ENCODE measurements at places on chromosomes 7 and 10.

GRCh38 chr10:6669269-6669859, 89.3 kb upstream of the PRKCQ start:
- DNase-seq: peak; percentile 44

GRCh38 chr7:158694650-158695049, 10.0 kb downstream of the NCAPG2 start:
- no peak for DNase-seq

GRCh38 chr10:122073508-122073907, 84.5 kb downstream of the TACC2 start:
- DNase-seq: no peak

DNA sequence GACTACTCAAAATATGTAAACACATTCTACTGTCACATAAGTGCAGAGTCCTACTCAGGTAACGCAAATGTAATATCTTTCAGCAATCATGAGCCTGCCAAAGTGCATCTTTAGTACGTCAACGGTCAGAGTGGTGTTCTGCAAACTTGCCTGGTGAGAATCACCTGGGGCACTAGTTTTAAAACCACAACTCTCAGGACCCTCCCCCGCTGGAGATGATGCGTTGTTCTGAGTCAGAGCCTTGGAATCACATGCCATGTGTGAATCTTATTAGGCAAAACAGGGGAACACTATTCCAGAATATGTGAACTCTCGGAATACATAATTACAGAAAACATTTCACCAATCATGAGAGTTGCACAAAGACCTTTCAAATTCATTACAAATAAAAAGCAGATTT, 115.7 kb downstream of the TPK1 start:
- no peak for DNase-seq

DNA sequence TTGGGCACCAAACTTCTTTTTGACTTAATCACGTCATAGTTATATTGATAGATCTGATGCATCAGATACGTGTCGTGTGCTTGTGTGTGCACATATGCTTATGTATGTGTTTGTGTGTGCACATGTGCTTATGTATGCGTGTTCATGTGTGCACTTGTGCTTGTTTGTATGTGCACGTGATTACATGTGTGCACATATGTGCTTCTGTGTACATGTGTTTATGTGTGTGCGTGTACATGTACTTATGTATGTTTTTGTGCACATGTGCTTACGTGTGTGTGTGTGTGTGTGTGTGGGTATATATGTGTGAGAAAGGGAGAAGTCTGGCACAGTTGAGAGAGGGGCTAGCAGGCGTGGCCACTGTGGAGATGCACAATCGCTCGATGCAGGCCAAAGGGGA, 173.4 kb downstream of the WDR37 start:
- DNase-seq: no peak

- no peak for DNase-seq
These were observed 113.7 kb downstream of the PHTF2 start for GRCh38 chr7:77912293-77912692.

DNA sequence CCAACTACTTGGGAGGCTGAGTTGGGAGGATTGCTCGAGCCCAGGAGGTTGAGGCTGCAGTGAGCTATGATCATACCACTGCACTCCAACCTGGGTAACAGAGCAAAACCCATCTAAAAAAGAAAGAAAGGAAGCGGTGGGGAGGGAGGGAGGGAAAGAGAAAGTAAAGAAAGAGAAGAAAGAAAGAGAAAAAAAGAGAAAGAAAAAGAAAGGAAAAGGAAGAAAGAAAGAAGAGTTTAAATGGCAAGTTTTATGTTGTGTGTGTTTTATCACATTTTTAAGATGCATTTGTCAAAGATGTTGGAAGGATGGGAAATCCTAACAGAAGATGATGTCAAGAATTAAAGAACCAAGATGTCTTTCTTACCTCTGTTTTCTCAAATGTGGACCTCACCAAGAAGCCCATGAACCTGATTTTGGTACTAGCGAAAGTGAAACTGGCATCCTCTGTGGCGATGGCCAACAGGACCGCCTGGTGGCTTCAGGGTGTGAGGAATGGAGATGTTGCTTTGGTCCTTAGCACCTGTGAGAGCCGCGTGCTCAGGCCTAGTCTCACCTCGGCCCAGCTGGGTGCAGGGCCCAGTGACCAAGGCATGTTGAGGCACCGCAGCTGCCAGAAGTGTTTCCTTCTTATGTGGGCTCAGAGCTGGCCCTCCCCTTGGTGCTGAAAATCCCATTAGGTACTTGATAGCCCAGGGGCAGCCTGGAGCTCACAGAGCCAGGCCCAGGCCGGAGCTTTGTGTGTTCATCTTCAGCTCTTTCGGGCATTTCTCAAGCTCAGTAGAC, 9.8 kb downstream of the UCMA start:
- no peak for DNase-seq

DNA sequence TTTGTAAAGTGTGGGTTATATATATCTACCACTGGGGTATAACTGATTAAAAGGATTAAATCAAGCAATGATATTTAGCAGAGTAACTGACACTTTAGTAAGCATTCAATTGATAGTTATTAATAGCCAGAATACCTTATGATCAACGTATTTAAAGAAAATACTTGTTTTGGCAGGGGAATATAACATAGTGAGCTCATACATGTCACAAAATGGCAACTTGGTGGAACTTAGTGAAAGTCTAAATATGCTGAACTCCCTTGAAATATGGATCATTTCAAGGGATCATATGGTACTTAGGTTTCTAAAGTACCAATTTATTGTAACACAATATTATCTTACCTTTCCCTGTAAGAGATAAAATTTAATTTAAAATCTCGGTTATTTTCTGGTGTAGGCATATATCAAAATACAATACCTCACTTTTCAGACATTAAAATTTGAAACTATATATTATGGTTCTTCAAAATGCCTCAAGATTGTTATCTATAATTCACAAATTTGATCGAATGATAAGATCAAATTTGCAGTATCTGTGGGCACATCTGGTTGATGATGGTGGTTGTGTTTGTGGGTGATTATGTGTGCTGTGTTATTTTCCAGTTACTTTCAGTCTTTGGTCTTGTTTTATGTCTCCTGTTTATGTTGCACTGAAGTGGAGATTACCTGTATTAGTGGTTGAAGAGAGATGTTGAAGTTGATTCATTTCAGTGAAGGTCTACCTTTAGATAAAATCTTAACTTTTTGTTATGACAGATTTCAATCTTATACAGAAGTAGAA, 5.2 kb downstream of the ARL4A start:
- DNase-seq: no peak

- DNase-seq: no peak
These were observed 46.1 kb upstream of the PPP2R2D start for GRCh38 chr10:131854579-131855335.

DNA sequence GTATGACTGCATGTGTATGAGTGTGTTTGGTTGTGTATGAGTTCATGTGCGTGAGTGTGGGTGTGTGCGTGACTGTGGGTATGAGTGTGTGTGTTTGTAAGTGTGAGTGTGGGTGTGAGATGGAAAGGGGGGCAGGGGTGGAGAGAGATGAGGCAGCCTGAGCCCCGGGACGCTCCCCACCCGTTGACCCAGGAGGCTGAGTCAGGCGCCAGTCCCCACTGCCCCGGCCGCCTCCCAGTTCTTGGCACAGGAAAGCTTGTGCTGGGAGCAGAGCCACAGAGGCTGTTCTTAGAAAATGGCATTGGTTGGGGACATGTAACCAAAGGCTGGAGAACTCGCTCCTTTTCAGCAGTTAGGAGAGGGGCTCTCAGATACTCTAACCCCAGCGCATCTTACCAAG, 27.8 kb upstream of the NUB1 start:
- DNase-seq: no peak

- DNase-seq: no peak
These were observed 291.5 kb downstream of the SDK1 start for GRCh38 chr7:3592401-3593134.

- peak; percentile 13 for DNase-seq
These were observed 20.9 kb downstream of the MORN4 start for GRCh38 chr10:97612386-97612785.

GRCh38 chr7:42002654-42003053, 234.4 kb downstream of the GLI3 start:
- DNase-seq: no peak

GRCh38 chr10:128018691-128019090, 107.5 kb downstream of the MKI67 start:
- DNase-seq: no peak

DNA sequence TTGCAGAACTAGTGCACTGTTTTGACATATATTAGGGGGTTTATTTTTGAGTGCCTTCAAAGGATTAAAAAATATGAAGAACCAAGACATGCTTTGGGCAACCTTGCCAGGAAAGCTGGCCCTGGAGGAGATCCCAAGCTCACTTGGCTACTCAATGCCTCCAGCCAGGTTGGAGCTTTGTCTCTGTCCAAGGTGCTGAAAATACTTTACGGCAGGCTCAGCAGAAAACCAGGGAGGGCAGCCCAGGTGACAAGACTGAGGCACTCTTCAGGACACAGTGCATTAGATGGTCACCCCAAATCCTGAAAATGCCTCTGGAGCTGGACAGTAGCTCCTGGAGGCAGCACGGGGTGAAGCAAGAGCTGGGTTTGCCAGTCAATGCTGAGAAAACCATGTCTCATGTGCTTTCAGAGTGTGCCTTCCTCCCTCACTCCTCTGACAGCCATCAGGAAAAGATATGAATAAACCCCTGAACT, 5.8 kb upstream of the KCNH2 start:
- DNase-seq: peak; percentile 33

- no peak for DNase-seq
These were observed 59.8 kb downstream of the SLC25A40 start for GRCh38 chr7:87816389-87816788.

DNA sequence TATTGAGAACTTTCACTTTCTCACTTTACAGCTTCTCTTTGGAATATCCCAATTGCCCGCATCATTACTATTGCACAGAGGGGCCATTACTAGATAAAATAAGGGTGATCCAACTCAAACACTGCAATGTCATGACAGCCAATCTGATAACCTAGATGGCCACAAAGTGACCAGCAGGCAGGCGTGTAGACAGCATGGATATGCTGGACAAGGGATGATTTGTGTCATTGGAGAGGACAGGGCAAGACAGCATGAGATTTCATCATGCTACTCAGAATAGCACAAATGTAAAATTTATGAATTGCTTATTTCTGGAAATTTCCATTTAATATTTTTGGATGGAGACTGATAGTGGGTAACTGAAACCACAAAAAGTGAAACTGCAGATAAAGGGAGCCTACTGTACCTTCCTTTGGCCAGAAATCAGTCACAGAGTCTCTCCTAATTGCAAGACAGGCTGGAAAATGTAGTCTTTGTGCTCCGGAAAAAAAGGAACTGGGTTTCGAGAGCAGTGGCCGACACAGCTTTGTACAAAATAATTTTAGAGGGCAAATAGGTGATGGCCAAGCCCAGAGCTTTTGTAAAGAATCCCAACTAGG, 6.1 kb upstream of the GSDME start:
- DNase-seq: no peak
